ENCODE measurements at places on chromosomes 1 and 21.

DNA sequence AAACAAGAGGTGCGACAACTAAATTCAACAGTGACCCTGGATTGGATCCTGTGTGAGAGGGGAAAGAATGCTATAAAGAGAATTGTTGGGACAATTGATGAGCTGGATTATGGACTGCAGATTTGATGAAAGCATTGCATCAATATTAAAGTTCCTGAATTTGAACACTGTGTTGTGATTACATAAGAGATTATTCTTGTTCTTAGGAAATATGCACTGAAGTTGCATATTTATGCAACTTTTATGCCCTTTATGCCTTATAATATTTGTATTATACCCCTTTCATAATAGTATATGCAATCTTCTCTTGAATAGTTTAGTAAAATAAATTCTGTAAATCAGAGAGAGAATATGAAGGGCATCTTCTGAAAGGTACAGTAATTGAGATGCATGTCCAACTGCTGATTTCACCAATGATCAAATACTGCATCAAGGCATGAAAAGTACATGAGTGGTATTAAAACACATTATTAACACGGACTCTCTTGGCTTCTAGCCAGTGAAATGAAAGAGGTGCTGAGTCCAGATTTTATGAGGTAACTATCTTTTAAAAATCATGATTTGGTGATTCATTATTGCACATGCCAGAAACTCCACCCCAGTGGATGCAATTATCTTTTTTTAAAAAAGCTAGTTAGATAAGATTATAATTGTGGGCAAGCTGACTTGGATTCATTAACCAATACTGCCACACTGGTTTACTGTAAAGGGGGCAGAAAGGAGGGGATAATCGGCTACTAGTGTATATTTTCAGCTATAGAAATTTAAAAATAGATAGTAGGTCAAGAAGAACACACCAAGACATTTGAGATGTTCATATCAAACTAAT is 19.9 kb upstream of the LPAR3 start:
- no peak for DNase-seq

DNA sequence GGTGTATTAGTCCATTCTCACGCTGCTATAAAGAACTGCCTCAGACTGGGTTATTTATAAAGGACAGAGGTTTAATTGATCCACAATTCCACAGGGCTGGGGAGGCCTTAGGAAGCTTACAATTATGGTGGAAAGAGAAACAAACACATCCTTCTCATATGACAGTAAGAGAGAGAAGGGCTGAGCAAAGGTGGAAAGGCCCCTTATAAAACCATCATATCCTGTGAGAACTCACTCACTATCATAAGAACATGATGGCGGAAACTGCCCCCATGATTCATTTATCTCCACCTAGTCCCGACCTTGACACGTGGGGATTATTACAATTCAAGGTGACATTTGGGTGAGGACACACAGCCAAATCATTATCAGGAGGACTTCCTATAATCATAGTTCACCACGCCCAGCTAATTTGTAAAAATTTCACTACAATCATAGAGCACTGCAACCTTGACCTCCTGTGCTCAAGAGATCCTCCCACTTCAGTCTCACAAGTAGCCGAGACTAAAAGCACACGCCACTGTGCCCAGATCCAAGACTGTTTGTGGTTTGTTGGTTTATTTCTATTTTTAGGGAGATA is 164.9 kb downstream of the RERE start:
- no peak for DNase-seq

DNA sequence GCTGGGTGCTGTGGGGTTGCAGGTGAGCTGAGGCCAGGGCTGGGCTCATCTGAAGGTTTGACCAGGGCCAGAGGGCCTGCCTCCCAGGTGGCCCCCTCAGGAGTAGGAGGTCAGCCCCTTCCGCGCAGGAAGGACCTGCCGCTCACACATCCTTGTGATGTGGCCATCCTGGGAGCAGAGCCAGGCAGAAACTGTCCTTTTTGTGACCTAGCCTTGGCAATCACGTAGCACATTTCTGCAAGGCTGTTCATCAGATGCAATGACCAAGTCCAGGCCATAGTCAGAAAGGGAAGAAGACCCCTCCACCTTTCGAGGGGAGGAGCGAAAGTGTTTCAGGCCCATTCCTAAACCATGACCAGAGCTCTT is 55.5 kb upstream of the TRAPPC10 start:
- no peak for DNase-seq

- DNase-seq: peak; percentile 30
These were observed 407 bp downstream of the GALNT2 start for GRCh38 chr1:230067419-230067870.

GRCh38 chr1:219398815-219399396 is 214.0 kb downstream of the ZC3H11B start:
- DNase-seq: no peak

DNA sequence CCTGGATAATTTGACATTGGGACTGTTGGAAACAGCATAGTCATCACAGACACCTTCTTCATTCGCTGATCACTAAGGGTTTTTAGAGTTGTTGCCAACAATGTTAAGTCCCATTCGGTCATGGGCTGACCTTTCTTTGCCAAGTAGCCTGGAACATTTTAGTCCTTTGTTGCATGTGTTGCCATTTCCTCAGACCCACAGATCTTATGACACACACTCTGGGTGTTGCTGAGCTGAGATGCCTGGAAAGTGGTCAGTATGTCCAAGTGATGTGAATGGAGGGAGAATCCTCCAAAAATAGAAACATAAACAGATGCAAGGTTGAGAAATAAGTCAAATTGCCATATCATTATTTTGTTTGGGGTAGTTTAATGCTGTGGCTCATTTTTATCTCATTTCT is 61.5 kb upstream of the GJA5 start:
- DNase-seq: no peak

DNA sequence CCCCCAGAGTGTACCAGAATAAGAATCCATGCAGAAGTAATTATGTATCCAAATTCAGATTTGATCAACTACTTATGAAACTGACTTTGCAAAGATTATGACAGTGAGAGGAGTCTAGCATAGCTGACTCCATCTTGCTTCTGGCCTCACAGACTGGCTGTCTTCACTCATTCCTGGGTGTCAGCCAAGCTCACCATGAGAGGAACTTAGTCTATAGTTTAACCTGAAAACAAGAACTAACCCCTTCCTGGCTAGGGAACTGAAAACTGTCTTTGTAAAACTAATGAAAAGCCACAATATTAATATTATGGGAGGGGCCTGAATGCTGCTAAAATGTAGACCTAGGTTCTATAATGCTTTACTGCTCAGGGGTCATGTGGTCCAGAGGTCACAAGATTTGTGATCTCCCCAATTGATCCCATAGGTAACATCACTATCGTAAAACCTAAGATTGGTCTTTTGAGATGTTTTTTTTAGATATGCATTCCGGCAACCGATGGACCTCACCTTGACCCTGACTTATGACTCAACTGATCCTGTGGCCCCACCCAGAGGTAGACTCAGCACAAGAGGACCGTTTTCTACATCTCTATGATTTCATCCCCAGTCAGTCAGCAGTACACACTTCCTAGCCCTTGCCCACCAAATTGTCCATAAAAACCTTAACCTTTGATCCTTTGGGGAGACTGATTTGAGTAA is 55.2 kb downstream of the ATP1B1 start:
- DNase-seq: no peak

DNA sequence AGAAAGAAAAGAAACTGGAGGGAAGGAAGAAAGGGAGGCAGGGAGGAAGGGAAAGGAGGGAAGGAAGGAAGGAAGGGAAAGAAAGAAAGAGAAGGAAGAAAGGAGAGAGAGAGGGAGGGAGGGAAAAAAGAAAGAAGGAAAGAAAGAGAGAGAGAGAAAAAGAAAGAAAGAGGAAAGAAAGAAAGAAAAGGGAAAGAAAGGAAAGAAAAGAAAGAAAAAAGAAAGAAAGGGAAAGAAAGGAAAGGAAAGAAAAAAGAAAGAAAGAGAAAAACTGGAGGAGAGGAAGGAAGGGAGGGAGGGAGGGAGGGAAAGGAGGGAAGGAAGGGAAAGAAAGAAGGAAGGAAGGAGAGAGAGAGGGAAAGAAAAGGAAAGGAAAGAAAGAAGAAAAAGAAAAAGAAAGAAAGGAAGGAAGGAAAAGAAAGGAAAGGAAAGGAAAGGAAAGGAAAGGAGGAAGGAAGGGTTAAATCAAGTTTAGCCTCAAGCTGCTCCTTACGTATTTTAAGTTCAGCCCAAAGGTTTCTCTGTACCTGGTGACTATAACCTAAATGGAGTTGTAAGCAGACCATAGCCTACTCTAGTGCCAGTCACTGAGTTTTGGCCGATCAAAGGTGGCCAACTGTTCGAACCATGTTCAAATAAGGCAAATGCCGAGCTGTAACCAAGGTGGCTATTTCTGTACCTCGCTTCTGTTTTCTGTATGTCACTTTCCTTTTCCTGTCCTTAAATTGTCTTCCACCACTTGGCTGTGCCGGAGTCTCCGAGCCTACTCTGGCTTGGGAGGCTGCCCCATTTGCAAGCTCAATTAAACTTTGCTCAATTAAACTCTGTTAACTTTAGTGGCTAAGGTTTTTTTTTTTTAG is 37.8 kb upstream of the TMPRSS2 start:
- no peak for DNase-seq

- no peak for DNase-seq
These were observed 4.0 kb downstream of the OSCP1 start for GRCh38 chr1:36446271-36446670.

DNA sequence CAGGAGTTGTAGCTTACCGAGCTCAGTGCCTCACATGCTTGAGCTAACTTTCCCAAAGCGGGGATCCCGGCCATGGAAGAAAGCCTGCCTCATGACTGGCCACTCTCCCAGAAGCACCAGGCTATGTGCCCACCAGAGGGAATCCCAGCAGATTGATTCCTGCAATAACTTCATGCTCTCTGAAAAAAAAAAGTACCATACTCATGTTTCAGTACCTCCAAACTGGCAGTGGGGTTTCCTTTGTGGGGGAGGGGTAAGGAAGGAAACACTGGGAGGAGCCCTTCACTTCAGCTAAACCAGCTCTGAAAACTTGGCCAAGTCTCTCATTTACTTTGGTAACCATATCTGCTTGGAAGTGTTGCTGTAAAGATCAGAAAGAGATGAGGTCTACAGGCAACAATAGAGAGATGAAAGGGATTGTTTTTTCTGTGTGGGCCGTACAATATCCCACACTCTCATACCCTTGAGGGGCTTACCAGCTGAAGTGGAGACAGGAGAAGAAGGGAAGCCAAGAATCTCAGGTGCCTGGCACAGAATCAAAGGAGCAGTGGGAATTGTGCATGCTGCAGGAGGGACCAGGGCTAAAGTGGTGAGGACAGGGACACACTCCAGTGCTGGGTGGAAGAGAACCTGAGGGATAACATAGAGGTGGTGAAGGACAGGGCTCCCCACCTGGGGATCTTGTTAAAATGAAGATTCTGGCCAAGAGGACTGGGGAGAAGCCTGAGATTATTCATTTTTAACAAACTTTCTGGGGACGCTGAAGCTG is 42.4 kb upstream of the TACSTD2 start:
- peak; percentile 17 for DNase-seq

DNA sequence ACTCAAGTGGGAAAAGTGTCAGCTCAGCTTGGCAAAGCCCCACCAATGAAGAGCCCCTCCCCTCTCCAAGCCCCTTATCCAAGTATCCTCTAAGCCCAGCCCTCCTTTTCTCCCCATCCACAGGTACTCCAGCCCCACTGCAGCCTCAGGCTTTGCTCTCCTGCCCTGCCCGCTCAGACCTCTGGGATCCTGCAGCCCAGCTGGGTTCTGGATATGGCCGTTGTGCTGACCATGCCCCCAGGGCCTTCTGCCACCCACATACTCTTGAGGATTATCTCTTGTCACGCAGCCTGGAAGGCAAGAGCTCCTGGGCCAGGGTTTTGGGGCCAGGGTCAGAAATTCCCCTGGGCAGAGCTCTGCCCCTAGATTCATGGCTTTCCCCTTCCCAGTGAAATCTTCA is 4.7 kb downstream of the SHISA4 start:
- no peak for DNase-seq

DNA sequence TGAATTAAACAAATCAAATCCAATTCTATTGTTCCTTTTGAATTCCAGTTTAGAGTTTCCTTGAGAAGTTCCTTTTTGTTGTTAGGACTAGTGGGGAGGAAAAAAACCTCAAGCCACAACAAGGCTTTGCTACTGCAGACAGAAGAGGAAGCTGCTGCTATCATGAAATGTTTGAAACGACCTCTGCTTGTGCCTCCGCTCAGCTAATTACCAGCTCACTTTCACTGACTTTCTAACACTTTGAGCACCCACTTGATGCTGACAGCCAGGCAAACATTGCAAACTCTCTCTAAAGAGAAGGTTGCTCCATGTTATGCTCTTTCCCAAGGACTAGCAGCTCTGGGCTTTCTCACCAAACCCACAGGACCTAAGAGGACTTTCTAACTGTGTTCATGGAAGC is 203.9 kb upstream of the PROX1 start:
- no peak for DNase-seq

DNA sequence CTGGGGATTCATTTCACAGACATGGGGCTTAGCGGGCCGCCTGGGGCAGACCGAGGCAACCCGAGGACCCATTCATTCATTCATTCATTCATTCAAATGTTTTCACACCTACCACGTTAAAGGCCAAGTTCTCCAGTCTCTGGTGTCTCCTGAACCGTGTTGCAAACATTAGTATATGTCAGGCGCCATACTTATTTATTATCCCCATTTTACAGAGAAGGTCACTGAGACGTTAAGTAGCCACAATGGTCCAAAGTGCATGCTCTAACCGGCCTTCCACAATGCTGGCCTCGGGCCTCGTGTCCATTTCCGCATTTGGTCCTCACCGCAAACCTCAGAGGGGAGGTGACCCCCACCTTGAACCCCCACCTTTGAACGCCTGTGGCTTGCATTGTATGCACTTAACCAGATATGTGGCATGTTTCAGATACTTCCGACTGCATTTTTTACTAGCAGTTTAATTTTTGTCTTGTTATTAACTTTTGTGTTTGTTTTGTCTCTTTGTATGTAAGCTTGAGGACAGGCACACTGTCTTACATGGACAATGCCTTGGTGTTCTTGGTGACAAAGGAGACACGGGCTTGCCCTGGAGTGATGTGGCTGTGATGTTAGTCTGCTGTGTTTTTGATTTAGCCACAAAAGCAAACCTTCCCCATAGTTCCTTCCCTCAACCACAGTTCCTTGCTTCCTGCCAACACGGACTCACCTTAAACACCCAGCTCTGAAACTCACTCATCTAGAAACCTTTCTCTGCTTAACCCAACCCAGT is 1.2 kb upstream of the IFFO2 start:
- DNase-seq: no peak

- DNase-seq: peak; percentile 21
These were observed 31.3 kb downstream of the NCMAP start for GRCh38 chr1:24586970-24587820.

- no peak for DNase-seq
These were observed 35.3 kb upstream of the TENT5B start for GRCh38 chr1:27047914-27048313.

GRCh38 chr1:165551469-165551868 is 7.7 kb downstream of the LRRC52 start:
- DNase-seq: no peak

DNA sequence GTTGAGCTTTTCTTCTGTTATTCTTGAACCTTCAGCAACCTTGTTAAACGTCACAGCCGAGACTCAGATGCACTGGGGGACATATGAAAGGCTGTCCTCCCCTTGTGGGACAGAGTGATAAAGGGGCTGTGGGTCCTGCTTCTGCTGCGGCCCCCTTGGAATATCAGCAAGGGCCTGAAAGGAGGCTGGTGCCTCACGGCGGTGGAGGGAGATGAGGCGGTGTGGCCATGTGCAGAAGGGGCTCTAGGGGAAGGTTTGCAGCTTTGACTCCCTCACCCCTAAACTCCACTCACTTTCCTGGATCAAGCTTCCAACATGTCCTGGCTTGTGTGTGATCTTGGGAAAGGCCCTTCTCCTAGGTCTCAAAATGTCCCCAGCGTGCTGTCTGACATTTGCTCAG is 270.7 kb upstream of the CSF3R start:
- no peak for DNase-seq

All from putamen (tissue), 1 donor.